Stimulated activated CD4-positive, alpha-beta T cell treated with anti-CD3 and anti-CD28 coated beads, Interleukin-12 subunit alpha, Interleukin-12 subunit beta, amount 100 ng/mL, for 24 hours (primary cell): ENCODE measurements at places on chromosomes 7 and 10.

DNA sequence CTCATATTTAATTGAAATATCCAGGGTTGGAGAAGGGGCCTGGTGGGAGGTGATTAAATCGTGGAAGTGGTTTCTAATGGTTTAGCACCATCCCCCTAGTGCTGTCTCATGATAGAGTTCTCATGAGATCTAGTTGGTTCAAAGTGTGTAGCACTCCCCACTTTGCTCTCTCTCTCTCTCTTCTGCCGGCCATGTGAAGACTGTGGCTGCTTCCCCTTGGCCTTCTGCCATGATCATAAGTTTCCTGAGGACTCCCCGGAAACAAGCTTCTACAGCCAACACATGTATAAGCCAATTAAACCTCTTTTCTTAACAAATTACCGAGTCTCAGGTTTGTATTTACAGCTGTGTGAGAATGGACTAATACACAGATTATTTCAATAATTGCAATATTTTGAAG, 305.8 kb upstream of the KCND2 start:
- no peak for DNase-seq

GRCh38 chr10:90167174-90168064, 466.0 kb downstream of the KIF20B start:
- DNase-seq: no peak

GRCh38 chr10:58952162-58952601, 224.3 kb upstream of the PHYHIPL start:
- DNase-seq: no peak

DNA sequence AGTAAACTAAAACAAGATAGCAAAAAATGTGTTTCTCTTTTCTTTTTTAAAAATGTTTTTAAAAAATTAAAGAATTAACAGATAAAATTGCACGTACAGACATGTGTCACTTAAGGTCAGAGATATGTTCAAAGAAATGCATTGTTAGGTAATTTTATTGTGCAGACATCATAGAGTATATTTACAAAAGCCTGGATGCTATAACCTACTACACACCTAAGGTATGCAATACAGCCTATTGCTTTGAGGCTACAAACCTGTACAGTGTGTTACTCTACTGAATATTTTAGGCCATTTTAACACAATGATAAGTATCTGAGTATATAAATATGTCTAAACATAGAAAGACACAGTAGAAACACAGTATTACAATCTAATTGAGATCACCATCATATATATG, 253.1 kb downstream of the PRKG1 start:
- DNase-seq: no peak

GRCh38 chr7:84998665-84999064, 188.2 kb downstream of the SEMA3D start:
- DNase-seq: no peak

- DNase-seq: no peak
Observed at GRCh38 chr7:43625980-43626379, 43.1 kb downstream of the STK17A start.

DNA sequence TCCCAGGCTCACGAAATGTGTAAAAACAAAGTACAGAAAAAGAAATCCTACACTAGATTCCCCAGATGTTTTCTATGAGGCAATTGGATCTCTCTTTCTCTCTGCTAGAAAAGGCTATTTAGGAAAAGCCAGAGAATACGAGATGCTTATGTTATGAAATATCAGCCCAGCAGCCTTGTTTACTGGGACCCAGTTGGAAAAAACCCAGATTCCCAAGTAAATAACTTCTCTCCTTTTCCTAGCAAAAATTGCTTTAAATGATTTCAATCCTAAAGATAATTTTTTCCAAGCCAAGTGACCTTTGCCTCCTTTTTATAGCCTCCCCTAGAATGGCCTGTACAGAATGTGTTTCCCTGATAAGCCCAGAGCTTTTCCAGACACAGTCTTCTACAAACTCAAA, 199.3 kb downstream of the PLXNA4 start:
- DNase-seq: no peak

DNA sequence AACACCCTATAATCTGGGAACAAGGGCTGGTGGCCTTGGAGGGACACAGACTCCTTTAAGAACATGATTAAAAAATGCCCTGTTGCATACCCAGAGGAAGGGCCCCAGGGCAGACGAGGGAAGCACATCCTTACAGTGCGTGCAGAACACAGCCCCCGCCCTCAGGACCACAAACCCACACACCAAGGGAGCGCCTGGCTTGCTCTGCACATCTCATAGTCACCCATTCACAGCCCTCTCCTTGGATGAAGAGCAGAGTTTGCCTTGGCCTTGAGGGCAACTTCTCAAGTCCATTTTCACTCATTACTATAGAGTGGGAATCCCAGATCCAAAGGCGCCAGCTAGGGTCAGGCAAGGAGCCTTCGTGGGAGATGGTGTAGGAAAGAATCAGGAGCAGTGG, 6.3 kb upstream of the VSIR start:
- no peak for DNase-seq
